GM18507 (cell line): ENCODE measurements at places on chromosomes 4 and X.

GRCh38 chr4:5804656-5805055 is 88.2 kb downstream of the CRMP1 start:
- no peak for DNase-seq

DNA sequence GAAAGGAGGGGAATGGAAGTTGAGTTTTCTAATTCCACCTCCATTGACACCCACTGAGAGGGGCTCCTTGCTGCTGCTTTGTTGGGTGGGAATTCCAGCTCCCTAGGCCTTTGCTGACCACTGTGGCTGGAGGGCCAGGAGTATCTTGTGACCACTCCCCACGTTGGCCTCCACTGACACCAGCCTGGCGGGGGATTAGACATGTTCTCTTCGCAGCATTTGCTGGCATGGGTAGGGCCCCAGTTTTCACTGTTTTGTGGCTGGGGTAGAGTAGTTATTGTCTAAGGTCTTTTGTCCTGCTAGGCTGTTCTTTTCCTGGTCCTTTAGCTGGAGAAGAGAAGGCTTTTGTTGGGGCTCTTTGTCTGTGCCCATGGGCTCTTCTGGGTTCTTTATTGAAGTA is 116.7 kb downstream of the CDKL5 start:
- DNase-seq = no peak

- no peak for DNase-seq
These were observed 68.5 kb upstream of the FSTL5 start for GRCh38 chr4:162232349-162232748.

GRCh38 chr4:2267841-2268240 is 5.9 kb upstream of the MXD4 start:
- DNase-seq = no peak

- DNase-seq = no peak
These were observed 167.0 kb downstream of the SMIM20 start for GRCh38 chr4:26080870-26081628.

DNA sequence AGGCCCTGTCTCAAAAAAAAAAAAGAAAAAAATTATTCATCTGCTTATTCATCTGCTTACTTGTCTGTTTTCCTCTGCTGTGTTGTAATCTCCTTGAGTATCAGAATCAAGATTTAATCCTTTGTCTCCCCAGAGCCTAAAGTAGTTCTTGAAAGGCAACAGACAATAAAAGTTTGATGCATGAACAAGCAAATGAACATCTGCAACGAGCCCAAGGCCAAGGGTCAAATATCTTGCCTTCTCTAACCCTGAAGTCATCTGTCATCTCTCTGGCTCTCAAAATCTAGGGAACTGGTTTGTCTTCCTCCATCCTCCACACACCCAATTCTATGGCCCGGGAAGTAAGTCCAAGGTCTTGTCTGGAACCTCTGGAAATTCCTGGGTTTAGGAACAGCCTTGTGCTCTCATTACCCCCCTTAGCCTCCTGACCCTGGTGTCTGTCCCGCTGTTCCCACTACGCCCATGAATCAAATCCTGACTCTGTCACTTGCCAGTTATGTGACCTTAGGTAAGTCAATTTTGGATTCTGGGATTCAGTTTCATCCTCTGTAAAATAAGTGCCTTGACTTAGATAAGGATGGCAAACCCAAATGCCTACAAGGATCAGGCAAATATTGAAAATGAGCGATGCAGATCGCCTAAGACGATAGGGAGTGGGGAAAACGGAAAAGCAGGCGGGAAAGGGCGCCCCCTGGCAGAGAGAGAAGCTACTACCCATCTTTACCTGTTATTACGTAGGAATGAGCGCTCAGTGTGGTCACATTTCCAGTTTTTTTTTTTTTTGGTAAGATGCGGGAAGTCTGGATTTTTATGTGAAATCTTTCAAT is 102.7 kb upstream of the DHX15 start:
- no peak for DNase-seq

DNA sequence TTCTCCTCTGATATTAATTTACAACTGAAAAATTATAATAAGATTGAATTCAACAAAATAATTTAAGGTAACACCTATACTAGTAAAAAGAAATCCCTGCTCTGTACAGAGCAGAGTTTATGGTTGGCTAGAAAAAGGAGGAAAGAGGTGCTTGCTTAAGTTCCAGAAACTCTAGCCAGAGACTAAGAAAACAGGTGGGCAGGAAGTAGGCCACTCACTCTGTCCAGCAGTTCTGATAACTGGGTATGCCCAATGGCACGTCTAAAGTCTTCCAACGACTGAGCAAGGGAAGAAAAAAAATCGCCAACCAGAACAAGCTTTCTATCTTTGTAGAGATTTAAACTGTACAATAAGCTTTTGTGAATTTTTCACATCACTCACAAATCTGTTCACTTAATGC is 42.1 kb downstream of the TMEM165 start:
- no peak for DNase-seq

GRCh38 chr4:168674866-168675265 is 178.0 kb downstream of the PALLD start:
- no peak for DNase-seq

DNA sequence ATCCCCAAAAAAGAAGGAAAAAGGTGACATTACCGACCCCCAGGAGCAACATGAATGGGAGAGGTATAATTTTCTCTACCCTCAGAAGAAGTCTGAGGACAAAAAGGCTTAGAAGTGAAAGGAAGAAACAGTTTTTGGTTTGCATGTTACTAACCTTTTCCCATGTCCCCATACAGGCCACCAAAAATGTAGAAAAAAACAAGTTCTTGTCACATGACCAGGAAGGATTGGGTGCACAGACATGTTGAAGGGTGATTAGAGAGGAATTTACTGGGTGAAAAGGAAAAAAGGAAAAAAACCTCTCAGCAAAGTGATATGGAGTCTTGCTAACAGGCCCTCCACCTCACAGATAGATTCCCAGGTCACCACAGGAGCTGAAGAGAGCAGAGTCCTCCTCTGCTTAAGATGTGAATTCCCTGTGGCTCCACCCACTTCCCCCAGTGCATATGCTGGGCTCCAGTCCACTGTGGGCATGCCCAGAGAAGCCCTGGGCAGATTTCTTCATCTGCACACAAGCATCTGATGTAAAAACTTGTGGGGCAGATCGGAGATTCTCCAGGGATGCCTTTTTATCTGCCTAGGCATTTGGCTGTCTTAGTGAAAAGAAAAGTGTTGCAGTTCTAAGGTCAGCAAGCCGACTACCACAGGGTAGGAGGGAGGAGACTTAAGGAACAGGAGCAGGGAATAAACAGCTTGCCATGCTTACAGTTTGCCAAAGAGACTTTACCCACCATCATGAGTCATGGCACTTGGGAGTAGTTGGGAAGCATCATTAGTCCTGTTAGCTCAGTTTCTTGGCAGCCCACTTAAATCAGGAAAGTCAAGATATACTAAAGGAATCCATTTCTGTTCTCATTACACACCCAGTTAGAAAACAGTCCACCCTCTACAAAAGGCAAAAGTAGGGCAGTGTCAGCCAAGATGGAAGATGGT is 25.0 kb upstream of the PASD1 start:
- DNase-seq = no peak

GRCh38 chrX:151713849-151714248 is 2.0 kb upstream of the FATE1 start:
- DNase-seq = no peak

DNA sequence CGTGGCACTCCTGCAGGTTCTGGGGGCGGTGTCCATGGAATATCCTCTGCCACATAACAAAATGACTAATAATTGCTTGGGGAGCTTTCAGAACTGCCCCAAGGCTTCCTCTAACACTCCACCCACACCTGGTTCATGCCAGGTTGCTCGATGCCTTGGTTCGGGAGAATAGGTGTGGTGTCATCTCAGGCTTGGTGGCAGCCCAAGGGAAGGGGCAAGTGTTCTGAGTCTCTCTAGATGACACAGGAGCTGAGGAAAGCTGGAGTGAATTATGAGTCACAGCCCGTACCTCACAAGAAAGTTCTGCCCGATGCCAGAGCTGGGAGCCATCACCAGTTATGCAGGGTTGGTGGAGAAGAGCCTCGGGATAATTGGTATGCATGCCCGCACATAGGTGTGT is 14.7 kb downstream of the FTSJ1 start:
- DNase-seq = no peak

DNA sequence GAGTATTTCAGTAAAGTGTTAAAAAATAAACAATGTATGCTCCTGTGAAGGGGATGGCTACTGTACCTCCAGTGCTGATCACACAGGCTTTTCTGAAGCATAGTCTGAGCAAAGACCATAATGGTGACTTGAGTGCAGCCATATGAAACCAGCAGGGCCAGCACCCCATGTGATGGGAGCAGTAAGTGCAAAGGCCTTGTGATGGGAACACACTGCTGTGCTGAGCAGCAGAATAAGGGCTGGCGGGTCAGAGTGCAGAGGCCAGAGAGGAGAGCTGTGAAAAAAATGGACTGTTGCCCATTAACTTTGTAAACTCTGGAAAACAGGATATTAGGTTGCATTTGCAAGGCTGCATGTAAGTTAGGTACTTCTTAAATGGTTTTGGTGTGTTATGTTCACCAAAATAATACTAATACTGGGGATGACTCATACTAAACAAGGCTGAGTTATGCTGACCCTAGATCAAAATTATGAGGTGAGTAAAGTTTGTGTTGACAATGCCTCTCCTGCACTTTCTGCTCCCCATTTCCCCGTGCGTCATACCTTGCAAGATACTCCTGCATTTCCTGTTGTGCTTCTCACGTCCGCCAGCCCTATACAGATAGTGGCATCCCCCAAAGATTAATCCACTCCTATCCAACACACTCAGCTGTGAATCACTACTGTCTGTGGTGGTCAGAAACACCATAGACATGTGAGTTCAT is 67.0 kb upstream of the FAM9A start:
- no peak for DNase-seq

- DNase-seq = no peak
These were observed 2.9 kb downstream of the KLHL15 start for GRCh38 chrX:24023972-24024669.
